ENCODE measurements at places on chromosomes 5 and 9.
A peak's percentile ranks its signal among the peaks of the same experiment; 100 is the strongest.

DNA sequence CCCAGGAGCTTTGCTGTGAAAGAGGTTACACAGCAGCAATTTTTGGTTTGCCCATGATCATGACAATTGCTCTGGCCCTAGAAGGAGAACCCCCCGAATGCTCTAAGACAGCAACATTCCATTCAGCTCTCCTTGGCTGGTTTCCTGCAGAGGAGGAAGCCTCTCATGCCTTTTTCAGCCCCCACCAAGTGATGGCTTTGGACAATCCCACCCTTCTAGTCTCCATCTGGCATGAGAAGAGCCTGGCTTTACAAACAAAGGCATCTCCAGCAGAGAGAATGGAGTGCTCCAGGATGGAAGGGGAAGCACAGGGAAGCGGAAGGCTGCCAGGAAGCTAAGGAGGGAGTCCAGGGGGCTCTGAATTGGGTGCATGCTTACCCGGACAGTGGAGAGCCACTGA, 98.4 kb downstream of the CRB2 start:
- DNase-seq = no peak

DNA sequence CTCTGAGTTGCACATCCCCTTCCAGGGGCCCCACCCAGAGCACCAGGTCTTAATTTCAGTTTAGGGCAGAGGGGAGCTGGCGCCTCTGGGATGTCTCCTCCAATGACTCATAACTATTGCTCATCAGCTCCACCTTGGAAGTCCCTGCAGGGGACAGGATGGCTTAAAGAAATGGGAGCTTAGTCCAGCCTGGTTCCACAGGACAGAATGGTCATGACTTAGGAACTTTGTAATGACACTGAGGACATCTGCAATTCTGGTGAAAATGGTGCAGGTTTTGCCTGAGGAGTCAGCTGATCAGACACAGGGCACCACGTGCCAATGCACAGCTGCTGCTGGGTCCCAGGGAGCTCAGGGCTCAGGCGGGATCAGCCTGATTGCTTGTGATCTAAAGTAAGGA, 16.4 kb upstream of the PPP1R26 start:
- DNase-seq = no peak

DNA sequence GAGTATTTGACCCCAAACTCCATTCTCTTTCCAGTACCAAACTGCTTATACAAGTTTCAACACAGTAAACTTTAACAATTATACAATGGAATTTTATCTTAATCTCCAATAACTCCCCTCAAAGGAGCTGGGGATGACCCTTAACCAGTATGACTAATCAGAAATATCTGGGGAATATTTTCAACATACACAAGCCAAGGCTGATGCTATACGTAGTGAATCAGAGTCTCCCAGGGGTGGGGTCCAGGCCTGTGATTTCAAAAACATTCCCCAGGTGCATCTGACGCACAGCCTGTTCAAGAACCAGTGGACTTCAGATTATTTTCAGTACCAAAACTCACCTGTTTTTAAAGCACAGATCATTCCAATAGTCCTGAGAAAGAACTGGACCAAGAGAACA, 11.8 kb upstream of the SEMA5A start:
- no peak for DNase-seq

DNA sequence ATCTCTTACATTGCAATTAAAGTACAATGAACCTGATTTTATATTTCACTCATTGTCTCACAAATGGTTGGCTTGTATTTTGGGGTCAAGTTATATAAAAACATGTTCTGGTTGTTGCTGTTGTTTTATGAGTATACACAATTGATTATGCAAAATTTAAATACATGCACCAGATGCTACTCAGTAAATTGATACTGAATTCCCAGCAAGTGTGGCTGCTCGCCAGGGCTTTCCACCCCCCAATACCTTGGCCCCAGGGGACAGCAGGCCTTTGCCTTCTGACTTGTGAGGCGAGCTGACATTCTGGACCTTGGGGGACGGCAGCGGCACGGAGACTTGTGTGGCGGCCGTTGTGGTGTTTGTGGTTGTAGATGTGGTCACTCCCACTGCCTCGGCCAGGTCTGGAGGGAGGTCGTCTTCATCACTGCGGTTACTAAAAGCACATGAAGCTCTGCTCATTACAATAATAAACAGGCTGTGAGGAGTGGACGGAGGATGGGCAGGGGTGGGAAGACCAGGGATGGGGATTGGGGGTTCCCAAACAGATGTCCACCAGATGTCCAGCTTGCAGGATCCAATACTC, 27.0 kb upstream of the FRRS1L start:
- no peak for DNase-seq

DNA sequence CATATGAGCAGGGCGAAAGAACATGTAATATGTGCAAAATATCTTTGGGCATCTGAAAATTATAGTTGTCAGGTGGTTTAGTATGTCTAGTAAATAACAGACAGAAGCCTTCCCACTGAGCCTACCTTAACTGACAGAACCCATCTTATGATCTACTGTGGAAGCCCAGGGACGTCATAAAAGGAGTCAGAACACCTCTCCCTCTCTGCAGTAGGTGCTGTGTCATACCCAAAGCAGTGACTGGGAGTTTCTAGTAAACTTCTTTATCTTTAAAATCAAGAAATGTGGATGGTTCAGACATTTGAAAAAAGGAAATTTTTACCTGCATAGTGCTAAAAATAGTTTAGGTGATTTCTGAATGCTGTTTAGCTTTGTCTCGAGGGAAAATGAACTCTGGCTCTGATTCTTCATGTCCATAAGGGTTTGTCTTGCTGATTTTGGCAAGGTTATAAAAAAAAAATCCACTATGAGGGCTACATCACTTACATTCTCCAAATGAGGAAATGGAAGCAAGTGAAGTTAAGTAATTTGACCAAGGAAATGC, 104.0 kb downstream of the NUDT12 start:
- no peak for DNase-seq

DNA sequence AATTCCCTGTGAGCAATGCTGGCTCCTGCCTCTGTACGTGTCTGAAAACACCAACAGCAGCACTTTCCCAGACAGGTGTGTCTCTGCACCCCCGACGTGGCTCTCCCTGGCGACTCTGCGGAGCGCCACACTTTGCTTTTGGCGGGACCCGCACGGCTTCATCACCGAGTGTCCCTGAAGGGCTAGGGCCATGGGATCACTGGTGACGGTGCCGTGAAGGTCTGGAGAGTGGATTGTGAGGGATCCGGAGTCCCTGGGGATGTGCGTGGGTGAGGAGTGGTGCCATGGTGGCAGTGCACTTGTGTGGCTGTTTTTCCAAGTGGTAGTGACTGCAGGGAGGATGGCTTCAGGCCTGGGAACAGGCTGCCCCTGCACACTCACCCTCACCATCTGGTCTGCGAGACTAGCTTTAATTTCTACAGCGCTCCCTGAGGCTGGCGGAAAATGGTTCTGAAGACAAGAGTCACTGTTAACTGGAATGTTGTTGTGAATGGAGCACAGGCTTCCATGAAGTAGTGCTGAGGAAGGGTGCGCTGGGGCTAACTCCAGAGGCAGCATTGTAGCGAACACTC, 3.2 kb downstream of the NKD2 start:
- DNase-seq = no peak

DNA sequence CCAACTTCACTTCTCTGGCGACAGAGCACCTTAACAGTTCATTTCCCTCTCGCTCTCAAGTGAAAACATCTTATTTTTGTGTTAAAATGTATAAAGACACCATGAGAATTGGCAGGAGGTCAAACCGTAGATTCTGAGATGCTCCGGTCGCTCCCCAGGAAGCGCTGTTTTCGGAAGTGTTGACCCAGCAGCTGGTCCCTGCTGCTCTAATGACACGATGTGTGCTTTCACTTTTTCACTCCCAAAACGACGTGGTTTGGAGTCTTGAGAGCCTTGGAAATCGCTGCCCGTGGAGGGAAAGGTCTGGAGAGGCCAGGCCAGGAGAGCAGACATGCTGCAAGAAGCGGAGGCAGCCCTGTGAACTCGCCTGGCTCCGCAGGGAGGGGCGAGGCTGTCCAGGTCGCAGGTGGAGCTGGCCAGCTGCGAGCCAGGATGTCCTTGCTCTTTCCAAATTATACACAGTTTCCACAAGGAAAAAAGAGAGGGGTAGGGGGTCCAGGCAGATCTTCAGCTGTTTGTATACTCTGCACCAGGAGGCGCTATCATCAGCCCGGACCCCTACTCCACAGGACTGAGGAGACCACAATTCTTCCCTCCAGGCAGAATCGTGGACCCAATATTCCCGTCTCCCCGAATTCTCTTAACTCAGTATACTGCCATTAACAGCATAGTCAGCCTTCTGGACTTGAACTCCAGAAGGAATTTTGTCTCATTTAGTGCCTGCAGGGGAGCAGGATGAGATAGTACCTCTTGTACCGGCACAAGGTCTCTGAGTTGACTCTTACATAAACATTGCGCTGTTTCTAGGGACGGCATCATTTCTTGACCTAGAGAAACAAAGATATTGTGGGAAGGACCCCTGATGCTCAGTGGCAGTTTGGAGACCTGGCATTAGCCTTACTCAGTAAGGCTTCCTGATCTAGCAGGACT, 248.6 kb upstream of the ANKRD55 start:
- no peak for DNase-seq

DNA sequence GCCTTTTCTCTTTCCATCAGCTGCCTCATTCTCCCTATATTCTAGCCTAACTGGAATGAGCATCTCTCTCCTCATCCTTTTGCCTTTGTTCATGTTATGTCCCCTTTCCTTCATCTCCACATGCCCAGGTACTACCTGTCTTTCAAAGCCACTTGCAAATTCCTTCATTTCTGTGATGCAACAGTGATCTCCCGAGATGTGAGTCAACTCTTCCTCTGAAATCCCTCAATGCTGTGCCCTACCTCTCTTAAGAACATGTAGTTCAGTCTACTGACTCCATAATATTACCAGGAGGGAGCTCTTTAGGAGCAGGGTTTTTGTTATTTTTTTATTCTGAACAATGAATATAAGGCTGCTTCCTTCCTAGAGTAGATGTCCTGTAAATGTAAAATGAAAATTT, 91.6 kb downstream of the ZNF462 start:
- no peak for DNase-seq

- no peak for DNase-seq
Observed at GRCh38 chr5:115578657-115579056, 23.6 kb downstream of the TICAM2 start.

GRCh38 chr9:137433349-137433915, 7.7 kb downstream of the ENTPD8 start:
- no peak for DNase-seq

GRCh38 chr5:180900178-180900577, 1.2 kb downstream of the BTNL8 start:
- no peak for DNase-seq

GRCh38 chr5:104045987-104046386, 483.4 kb upstream of the NUDT12 start:
- DNase-seq = no peak

DNA sequence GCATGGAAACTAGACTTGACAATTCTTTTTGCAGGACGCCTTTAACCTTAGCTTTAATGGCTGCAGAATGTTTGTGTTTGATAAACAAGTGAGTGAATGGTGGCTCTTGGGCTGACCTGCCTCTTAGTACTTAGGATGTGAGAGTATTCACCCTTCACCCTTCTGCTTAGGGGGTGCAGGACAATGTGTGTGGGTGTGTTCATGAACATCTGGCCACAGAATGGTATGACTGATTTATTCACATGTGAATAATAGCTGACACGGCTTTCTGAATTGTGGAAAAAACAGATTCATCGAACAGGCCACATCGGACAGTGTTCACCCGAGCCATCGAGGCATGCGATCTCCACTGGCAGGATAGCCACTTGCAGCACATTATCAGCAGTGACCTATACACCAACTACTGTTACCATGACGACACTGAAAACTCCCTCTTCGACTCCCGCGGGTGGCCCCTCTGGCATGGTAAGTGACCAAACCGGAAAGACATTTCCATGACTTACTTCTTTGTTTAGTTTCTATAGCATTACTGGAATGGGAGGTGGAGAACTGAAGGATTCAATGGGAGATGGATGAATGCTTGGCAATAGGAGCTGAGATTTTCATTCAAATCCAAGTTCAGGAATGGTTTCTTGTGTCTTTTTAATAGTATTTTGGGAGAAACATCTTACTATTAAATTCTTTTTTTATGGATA, 193.6 kb downstream of the ZSWIM6 start:
- DNase-seq = no peak

GRCh38 chr9:132409828-132410528, at the start of gene CFAP77:
TSS of gene CFAP77 (plus strand) at chr9:132410211. CDS start at chr9:132410272, 61 bp downstream.
- peak; percentile 80 for DNase-seq

DNA sequence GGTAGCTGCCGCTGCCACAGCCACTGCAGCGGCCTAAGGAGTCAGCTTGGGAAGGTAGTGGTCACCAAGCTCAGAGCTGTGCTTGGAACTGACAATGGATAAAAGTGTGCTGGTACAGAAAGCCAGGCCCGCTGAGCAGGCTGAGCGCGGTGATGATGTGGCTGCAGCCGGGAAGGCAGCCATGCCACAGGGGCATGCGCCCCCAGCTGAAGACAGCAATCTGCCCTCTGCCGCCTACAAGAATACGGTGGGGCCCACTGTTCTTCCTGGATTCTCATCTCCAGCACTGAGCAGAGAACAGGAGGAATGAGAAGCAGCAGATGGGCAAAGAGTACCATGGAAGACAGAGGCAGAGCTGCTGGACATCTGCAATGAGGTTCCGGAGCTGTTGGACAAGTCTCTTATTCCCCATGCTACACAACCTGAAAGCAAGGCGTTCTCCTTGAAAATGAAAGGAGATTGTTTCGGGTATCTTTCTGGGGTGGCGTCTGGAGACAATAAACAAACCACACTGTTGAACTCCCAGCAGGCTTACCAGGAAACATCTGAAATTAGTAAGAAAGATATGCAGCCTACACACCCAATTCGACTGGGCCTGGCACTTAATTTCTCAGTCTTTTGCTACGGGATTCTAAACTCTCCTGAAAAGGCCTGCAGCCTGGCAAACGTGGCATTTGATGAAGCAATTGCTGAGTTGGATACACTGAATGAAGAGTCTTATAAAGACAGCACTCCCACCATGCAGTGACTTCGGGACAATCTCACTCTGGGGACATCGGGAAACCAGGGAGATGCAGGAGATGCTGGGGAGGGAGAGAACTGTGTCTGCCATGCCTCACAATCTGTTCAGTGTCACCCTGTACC, 22.8 kb upstream of the ANKRD18A start:
- no peak for DNase-seq

DNA sequence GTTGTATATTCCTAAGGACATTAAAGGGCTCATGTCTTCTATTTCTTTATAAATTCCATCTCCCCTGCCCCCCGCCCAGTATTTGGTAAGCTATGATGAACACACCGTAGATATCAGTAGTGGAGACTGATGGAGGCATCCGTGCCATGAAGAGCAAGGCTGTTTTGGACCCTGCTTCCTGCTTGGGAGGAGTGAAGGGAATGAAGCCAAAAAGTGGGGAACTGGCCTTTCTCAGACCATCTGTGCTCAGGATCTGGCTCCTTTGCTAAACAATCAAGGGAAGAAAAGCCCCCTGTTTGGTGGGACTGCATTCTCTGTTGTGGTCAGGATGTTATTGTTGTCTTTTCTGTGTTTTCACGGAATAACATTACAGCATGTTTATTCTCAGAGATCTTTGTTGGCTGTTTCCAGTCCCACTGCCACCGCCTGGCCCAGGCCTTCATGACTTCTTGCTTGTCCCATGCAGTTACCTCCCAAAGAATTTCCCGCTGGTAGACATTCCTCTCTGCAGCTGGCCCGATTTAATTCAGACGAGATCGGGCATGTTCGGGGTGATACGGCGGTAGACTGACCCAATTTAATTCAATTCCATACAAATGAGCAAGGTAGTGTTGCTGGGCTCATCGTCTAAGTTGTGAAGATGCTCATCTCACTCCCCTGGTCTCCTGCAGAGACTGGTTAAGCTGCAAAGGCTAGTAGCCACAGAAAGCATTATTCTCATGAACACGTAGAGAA, 31.4 kb upstream of the ANKH start:
- DNase-seq = no peak

GRCh38 chr5:54616031-54616430, 98.5 kb downstream of the SNX18 start:
- DNase-seq = no peak
